ENCODE measurements at places on chromosomes 1 and 21.

DNA sequence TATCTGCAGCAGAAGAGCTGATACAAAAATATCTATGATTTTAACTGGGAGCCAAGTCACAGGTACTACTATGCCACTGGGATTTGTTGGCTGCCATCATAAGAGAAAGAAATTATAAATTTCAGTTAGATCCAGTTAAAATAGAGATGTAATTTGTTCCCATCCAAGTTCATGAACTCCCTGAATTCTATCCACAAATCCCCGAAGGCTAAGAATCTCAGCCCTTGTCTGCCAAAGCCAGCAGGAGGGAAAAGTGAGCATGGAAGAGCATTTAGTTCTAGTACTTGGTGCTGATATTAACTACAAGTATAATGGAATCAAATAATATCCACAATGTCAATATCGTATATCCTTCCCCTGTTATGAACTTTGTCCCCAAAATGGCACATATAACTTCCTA lies 801.1 kb upstream of the CXADR start:
- no peak for DNase-seq

DNA sequence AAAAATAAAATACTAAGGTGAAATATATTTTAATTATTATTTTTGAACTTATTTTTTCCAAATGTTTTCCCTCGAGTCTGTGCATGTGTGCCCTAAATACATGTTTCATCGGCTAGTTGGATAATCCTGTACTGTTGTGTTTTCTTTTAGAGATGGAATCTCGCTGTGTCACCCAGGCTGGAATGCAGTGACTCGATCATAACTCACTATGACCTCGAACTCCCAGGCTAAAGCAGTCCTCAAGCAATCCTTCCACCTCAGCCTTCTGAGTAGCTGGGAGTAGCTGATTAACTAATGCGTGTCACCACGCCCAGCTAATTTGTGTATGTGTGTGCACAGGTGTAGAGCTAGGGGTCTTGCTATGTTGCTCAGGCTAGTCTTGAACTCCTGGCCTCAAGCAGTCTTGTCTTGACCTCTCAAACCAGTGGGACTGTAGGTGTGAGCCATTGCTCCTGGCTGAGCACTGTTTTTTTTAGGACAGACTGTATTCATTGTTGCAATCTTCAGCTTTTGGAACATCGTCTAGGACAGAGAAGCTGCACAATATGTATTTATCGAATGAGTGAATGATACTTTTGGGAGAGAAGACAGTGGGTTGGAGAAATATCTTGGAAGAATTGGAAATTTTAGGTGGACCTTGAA lies 4.8 kb upstream of the TMCO1 start:
- no peak for DNase-seq

GRCh38 chr1:170985406-170985805 lies 50.1 kb downstream of the MROH9 start:
- no peak for DNase-seq

- no peak for DNase-seq
Observed at GRCh38 chr1:66372522-66373101, 161.3 kb upstream of the SGIP1 start.

DNA sequence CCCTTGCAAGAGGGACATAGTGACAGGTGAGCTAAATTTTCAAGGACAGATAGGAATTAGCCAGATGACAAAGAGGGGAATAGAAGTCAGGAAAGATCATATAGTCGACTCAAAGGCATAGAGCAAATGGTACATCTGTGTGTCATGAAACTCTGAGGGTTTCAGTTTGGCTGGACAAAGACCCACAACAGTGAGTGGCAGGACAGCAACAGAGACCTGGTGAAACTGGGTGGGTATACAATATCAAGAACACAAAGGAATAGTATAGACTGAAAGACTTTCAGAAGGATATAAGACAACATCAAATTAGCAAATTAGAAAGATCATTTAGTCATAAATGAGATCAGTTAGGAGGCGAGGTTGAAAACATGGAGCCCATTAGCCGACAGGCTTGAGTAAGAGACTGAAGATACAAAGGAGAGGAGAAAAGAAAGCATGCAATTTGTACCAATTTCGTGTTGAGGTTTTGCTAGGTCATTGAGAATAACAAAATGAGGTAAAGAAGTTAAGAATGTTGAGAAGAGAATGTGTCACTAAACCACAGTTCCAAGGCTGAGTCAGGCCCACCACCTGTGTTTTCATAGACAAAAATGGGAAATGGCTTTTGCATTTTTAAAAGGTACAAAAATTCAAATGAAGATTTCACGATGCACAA lies 213.8 kb downstream of the HHIPL2 start:
- DNase-seq: no peak

GRCh38 chr1:234310460-234310817 lies 62.8 kb upstream of the COA6 start:
- no peak for DNase-seq

DNA sequence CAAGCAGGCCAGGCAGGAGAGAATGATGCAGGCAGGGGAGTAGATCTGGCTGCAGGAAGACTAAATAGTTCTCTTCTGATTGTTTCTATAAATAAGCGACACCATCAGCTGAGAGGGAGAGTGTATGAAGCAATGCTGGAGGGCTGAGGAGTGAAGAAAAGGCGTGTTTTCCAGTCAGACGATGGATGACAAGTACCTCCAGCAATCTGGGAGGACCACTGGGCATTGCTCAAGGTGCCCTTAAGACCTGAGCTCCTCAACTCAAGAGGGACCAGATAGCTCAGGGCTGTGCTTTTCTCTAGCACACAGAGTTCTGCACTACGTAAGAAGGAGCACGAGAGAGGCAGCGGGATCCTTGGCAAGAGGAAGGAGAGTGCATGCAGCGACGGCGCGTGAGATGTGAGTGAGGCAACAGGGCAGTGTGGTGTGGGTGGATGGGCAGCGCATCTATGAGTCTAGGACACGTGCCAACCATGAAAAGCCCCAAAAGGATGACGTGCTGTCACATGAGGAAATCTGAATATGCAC lies 36.0 kb downstream of the PABPC4 start:
- no peak for DNase-seq

GRCh38 chr1:156743367-156744302 lies 2.7 kb upstream of the MRPL24 start:
- DNase-seq: no peak
